Body of pancreas (tissue), 4 donors: ENCODE measurements at places on chromosomes 6 and 20. TPM values are rescaled to one million over a fixed set of nuclear protein-coding genes. Genes with fewer than 3 reads are reported as not detected.
A peak's percentile ranks its signal among the peaks of the same experiment; 100 is the strongest.

Gene CALHM4
- total RNA-seq = not detected

Gene ADGRB3
- total RNA-seq = 1.3 TPM

Gene MMUT
- 8.3 TPM for total RNA-seq

DNA sequence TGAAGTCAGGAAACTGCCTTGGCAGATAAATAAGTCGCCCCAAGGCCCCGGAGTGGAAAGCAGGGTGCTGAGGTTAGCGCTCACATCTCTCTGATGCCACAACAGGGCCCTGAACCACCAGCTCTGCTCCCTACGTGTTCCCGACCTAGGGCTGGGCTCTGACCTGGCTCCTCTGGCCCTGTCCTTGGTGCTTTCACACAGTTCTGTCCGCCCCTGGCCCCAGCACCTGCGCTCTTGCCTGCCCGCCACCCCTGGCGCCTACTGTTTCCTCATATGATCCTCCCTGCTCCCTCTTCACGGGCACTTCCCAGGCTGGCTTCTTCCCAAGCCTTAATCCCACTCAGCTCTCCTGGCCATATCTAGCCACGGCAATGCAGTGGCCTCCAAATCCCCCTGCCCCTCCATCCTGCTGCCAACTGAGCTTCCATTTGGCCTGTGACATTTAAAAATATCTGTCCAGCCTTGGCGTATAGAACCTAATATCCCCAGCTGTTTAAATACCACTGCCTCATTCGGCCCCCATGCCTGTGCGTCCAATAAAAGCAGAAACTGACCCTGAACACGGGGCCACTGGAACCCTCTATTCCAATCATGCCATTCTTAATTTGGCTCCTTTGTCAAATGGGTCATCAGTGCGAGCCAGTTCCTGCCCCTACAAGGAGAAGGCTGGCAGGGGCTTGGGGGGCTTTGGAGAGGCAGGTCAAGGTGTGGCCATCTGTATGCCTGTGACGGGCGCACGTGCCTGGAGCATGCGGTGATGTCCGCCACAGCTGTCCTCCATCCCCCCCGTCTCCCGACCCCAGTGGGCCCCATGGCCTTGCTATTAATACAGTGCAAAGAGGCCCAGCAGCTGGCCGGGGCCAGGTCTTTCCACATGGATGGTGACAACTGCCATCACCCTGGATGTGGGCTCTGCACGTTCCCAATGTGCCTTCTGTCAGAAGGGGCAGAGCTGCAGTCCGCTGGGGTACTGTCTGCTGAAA, 27.7 kb downstream of the GNAS-AS1 start:
- DNase-seq = no peak

- no peak for DNase-seq
Measured at GRCh38 chr20:23232219-23232581, 118.4 kb upstream of the NXT1 start.

GRCh38 chr6:105645958-105646357, 243.1 kb upstream of the PREP start:
- DNase-seq = no peak

DNA sequence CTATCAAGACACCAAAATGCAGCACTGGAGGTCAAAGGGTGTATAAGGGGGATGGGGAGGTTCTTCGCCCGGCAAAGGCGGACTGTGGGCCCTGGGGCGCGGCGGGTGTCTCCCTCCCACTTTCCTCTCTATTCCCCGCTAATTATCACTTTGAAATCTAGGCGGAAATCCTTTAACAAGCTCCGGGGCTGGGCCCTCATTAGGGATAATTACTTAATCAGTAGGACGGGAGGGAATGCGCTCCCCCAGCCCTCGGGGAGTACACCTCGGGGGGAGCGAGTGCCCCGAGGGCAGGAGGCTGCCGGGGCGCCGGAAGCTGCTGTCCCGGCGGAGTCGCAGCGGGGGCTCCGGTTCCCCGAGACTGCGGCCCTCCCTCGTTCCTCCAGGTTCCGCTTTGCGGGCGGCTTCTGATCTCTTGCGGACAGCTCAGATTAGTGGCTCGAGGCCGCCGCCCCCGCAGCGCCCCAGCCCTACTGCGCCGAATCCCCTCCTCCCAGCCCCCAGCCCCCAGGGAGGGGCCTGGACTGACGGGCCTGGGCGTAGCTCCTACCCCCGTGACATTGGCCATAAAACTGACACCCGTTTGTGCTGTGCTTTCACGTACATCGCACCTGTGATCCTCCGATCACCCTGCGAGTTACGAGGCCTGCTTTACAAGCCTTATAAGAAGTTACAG, 14.7 kb downstream of the MUCL3 start:
- DNase-seq = peak; percentile 55

Gene MLIP
- 0.33 TPM for total RNA-seq

GRCh38 chr20:54085910-54086309, 15.5 kb upstream of the BCAS1 start:
- DNase-seq = no peak

Gene KHDC1L
- total RNA-seq = not detected

DNA sequence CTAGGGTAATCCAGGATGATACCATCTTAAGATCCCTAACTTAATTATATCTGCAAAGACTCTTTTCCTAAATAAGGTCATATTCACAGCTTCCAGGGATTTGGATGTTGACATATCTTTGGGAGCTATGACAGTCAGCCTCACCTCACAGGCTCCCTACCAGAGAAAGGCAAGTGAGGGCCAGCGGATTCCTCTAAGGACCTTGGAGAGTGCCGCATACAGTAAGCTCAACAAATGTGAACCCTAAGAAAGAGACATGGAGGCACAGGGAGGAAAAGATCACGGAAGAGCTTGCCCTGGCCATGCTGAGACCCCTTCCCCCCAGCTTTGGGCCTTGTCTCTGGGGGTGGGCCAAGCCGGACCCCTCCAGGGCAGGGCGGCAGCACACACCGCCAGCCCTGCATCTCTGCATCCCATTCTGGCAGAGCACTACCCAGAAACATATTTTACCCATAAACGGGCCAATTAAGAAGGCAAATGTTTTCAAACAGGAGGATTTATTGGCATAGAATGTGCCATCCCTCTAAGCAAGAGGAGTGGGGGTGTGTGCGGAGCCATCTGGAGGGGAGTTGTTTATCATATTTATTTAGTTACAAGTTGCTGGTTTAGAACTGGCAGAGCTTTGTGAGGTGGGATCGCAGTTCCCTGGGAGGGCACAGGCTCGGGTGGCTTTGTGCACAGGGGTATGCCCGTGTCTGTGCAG, 55.4 kb downstream of the CHMP4B start:
- DNase-seq = no peak

GRCh38 chr6:30682143-30683117, 4.0 kb downstream of the PPP1R18 start:
- DNase-seq = peak; percentile 80

Gene PSORS1C1
- total RNA-seq = 1.6 TPM

- no peak for DNase-seq
Measured at GRCh38 chr6:8157839-8158238, 55.5 kb upstream of the EEF1E1 start.

Gene SLC52A3
- total RNA-seq = 1.3 TPM

GRCh38 chr6:47413752-47414422, 63.7 kb upstream of the CD2AP start:
- DNase-seq = peak; percentile 43

DNA sequence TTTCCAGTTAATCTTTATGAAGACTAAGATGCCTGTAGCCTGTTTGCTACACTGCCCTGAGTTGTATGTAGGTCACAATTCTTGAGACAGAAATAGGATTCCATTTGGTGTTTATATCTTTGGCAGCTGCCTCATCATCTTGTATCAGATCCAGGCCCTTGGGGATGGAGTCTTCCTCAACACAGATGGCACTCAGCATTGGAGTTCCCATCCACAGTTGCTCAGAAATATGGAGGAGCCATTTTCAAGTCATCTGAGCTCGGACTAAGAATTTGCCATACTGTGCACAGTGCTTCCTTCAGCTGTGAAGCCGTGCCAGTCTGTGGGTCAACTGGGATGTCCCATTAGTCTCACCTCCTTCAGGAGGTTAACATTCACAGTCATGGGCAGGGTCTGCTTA, 156.6 kb downstream of the ZDHHC14 start:
- DNase-seq = no peak

- DNase-seq = no peak
Measured at GRCh38 chr6:40802481-40802880, 215.3 kb upstream of the LRFN2 start.

Gene HCRTR2
- total RNA-seq = not detected

GRCh38 chr6:164612751-164613150, 696.7 kb downstream of the C6orf118 start:
- DNase-seq = no peak

DNA sequence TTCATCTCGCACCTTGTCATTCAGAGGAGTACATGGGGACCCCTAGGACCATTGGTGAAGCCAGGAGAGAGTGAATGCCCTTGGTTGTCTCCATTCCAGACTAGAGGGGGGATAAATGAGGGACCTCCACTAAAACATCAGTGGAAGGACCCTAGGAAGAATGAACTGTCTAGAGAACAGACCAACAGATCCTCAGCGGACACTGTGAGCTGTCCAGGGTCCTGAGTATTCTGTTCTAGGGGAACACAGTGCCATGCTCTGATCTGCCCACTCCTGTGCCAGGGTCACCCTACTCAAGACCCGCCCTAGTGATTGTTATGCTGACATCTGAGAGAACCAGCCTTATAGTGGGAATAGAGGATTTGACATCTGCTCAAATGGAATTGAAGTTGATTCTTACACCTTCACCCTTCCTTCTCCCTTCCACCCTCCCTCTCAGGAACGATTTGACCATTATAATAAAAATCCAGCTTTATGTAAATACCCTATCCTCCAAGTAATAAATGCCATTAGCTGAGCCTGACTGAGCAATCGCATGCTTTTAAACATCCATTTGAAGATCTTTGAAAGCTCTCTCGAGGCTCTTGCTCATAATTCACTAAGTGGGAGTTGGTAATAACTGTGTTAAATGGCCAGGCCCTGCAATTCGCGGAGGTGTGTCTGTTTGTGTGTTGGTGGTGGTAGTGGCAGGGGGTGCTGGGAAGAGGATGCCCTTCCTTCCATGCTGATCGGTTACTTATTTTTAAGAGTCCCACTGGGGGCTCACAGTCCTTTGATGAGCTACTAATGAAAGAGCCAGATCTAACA, 43.6 kb upstream of the SLC32A1 start:
- no peak for DNase-seq
